ENCODE measurements at places on chromosomes 2 and 18.

- no peak for DNase-seq
These were observed 97.0 kb downstream of the KYNU start for GRCh38 chr2:142974288-142975024.

- DNase-seq = no peak
These were observed 22.6 kb downstream of the GREB1L start for GRCh38 chr18:21264651-21265050.

GRCh38 chr2:144619760-144620159, 99.8 kb upstream of the ZEB2 start:
- no peak for DNase-seq

- DNase-seq = no peak
These were observed 225.8 kb upstream of the HS6ST1 start for GRCh38 chr2:128544321-128545037.

GRCh38 chr2:134539981-134540380, 178.8 kb downstream of the TMEM163 start:
- DNase-seq = no peak

GRCh38 chr2:8572712-8573233, 109.1 kb upstream of the ID2 start:
- DNase-seq = no peak

GRCh38 chr2:191617575-191617974, 60.4 kb upstream of the NABP1 start:
- DNase-seq = no peak

Data from WERI-Rb-1 (cell line).